ENCODE measurements at places on chromosomes 3 and 15.

GRCh38 chr15:92780843-92781242 lies 119.3 kb upstream of the CHD2 start:
- no peak for DNase-seq

GRCh38 chr15:57213862-57214261 lies 162.4 kb upstream of the CGNL1 start:
- DNase-seq: no peak

DNA sequence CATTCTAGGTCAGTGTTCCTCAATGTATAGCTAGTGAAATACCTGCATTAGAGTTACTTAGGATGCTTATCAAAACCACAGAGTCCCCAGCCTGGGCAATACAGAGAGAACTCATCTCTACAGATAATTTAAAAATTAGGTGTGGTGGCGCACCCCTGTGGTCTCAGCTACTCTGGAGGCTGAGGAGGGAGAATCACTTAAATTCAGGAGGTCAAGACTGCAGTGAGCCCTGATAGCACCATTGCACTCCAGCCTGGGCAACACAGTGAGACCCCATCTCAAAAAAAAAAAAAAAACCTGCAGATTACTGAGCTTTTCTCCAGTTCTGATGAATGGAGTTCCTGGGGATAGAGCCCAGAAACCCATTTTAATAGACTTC lies 10.1 kb upstream of the MINDY2 start:
- peak; percentile 42 for DNase-seq

- no peak for DNase-seq
Measured at GRCh38 chr15:81751816-81752545, 293.8 kb downstream of the MEX3B start.

DNA sequence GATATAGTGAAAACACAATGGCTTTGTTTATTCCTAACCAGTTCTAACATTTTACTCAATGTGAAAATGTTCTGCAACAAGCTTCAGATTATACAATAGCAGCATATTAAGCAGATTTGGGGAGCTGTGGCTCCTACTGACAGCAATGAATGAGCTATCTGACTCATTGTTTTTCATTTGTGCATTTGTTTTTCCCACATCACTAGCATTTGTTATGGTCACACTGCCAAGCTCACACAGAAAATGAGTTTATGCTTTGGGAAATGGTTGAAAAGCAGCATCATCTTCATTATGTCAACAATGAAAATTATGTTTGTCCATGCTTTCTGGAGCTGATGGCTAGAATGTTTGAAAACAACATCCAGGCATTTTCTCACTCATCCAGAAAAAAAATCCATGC lies 53.5 kb downstream of the ZPLD1 start:
- DNase-seq: no peak

DNA sequence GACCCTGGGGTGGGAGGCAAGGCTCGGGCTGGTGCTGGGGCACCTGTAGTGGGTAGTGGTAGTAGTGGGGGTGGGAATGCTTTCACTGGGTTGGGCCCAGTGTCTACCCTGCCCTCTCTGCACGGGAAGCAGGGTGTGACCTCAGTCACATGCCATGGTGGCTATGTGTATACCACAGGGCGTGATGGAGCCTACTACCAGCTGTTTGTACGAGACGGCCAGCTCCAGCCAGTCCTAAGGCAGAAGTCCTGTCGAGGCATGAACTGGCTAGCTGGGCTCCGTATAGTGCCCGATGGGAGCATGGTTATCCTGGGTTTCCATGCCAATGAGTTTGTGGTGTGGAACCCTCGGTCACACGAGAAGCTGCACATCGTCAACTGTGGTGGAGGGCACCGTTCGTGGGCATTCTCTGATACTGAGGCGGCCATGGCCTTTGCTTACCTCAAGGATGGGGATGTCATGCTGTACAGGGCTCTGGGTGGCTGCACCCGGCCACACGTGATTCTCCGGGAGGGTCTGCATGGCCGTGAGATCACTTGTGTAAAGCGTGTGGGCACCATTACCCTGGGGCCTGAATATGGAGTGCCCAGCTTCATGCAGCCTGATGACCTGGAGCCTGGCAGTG lies 5.2 kb downstream of the DALRD3 start:
- DNase-seq: no peak
